ENCODE measurements at places on chromosomes 2 and 18.
A peak's percentile ranks its signal among the peaks of the same experiment; 100 is the strongest.

- DNase-seq, result no peak
These were observed 24.6 kb downstream of the COX7A2L start for GRCh38 chr2:42336361-42336965.

DNA sequence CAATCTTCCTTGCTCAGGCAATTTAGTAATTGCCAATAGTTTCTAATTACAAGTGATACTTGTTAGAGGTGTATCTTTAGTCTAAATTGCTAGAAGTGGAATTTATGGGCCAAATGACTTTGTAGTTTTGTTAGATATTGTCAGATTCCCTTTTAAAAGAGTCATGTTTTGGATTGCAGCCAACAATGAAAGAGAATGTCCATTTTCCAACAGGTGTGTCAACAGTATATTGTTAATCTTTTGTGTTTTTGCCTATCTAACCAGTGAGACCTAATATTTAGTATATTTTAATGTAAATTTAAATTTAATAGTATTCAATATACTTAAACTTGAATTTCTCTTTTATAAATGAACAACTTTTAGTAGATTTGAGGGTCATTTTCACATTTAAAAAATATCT, 259.4 kb upstream of the ETAA1 start:
- DNase-seq, result no peak

GRCh38 chr2:205782941-205783340, 100.6 kb downstream of the NRP2 start:
- DNase-seq, result no peak

- no peak for DNase-seq
These were observed 75.7 kb downstream of the TTC21B start for GRCh38 chr2:165877565-165878550.

DNA sequence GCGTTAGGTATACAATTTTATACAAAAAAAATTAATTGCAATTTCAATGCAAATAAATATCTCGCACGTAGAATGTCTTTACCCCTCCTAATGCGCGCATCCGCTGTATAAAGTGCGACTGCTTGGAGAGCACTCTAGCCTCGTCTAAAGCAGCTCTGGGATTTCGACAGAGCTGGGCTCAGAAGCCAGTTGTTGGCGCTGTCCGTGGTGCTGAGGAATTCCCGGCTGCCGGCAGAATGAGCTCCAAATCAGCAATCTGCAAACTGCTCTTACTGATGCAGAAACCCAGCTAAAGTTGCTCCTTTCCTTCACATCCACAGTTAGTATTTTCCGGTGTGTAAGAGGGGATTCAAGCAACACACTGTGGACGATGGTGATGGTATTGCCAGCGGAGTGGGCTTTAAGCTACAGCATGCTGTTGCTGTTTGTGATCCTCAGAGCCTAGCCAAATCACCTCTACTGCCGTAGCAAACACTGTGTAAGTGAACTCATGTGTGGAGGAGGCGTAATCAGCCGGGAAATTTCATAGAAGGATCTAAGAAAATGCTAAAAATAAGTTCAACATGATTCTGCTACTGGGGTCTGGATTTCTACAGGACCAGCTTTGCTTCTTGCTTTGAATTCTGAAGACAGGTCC, at the start of gene VWC2L:
Gene VWC2L (plus strand): TSS at position 137 of the 637 bp plus-strand sequence. CDS start 3,140 bp downstream, outside the sequence.
- peak; percentile 83 for DNase-seq

DNA sequence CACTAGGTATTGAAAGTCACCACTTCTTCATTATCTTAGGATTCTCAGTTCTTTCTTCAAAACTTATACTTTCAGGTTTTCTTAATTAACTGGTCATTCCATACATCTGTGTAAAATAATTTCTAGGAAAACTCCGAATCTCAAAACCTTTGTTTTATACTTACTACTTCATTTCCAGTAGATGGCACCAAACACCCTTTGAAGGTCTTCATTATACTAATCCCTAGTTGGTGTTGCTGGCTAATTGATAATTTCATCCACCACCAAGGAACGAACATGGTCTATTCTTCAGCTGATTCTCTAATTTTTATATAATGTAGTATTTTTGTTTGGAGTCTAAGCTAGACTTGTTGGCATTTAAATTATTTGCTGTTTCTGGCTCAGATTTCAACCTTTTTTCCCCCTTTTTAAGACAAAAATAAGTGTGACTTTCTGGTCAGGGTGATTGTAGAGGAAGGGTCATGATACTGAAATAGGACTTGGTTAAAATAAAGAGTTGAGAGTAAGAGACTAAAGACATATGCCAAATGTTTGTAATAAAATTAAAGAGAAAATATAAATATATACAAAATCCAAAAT, 2.8 kb upstream of the MXD1 start:
- DNase-seq, result no peak

- DNase-seq, result no peak
These were observed 262.7 kb upstream of the FN1 start for GRCh38 chr2:215698566-215698965.

- no peak for DNase-seq
These were observed 15.0 kb upstream of the TRAF3IP1 start for GRCh38 chr2:238305092-238305862.

DNA sequence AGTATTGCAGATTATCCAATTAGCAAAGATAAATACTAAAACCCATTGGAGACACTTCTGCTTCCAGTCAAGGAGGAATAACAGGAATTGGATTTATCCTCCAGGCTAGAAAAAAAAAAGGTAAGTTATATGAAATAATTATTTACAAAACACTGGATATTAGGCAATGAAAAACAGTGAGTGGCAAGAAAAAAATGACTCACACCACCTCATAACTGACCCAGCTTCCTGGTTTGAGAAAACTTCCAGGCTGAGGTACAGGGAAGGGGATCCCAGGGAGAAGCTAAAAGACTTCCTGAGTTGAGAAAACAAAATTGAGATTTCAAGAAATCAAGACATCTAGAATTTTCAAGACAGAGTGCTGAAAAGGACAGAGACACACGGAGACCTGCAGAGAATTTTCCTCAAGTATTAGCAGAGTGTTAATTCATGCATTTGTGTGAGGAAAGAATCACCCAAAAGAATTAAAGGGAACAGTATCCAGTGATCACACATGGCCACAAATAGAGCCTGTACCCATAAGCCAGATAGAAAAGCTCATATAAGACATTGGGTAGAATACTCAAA, 17.4 kb downstream of the SRD5A2 start:
- no peak for DNase-seq

DNA sequence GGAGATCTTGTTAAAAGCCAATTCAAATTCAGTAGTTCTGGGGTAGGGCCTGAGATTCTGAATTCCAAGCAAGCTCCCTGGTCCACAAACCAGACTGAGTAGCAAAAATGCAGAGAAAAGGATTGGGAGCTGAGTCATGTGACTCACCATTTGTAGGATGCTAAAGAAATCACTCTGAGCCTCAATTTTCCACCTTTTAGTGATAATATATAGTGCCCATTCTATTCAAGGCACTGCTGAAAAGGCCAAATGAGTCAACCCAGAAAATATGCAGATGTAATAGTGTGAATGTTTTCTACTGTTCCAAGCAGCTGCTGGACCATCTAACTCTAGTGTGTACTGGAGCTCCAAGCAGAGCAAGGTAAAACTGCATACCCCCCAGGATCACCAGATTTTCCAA, 47.2 kb downstream of the SLC14A2 start:
- no peak for DNase-seq

All from dorsolateral prefrontal cortex (tissue), 122 donors.